ENCODE measurements at places on chromosomes 4 and X. TPM values are rescaled to one million over a fixed set of nuclear protein-coding genes. Genes with fewer than 3 reads are reported as not detected.

DNA sequence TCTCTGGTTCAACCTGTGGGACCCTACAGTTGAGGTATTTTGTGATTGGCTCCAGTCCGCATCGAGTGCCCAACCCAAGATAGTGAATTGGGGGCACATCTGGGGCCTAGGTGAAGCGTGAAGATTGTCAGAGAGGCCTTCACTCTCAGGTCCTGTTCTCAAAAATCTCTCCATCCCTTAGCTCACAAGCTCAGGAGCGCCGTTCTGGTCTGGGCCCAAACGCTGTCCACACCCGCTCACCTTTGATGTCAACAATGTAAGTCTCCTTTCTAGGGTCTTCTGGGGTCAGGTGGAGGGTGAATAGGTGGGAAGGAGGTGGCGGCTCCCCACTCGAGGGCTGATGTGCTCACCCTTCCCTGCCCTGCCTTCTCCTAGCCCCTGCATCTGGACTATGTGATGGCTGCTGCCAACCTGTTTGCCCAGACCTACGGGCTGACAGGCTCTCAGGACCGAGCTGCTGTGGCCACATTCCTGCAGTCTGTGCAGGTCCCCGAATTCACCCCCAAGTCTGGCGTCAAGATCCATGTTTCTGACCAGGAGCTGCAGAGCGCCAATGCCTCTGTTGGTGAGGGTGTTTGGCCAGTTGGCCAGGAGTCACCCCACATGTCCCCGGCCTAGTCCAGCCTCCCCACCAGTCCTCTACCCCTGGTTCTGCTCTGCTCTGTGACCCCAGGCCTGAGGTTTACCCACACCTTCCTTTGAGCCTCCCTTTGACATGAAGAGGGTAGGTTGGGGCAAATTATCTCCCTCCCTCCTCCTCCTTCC, 7.6 kb upstream of the CDK16 start:
- no peak for DNase-seq

- DNase-seq: no peak
These were observed 74.6 kb upstream of the PRSS48 start for GRCh38 chr4:151202381-151202780.

DNA sequence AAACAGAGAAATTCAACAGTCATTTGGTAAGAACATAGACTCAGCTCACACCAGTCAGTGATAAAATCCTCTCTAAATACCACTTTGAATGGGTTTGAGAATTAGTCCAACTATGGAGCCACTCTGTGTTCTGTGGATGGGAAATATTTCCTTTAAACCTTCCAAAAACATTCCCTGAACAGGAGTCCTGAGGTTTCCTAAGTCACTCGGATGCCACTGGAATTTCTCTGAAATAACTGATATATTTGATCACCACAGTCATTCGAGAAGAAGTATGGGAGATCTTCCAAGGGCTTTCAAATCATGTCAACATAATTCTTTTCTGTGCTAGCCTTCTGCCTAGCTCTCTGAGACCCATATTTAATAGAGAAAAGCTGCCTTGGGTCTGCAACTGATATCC, 958.6 kb downstream of the STIM2 start:
- DNase-seq: no peak

DNA sequence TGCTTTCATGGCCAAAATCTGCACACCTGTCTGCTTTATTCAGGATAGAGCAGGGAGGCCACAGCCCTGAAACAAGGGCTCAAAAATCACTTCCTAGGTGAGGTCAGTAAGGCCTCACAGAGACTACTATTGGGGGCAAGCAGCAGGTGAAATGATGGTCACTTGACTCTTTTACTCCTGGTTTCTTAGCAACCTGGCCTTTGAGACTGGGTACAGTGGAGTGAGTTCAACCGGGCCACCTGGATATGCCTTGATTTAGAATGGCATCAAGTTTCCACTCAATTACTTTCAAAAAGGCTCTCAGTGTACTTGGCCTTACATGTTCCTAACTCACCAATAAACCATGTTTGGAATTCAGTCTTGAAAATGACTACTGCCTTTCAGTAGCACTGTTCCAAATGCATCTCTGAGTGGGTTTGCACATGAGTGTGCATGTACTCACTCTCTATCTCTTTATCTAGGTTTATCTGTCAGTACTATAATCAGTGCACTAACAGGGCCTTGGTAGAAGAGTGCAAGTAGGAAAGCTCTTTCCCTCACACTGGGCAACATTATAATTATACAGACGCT, 388.2 kb downstream of the OPHN1 start:
- no peak for DNase-seq

DNA sequence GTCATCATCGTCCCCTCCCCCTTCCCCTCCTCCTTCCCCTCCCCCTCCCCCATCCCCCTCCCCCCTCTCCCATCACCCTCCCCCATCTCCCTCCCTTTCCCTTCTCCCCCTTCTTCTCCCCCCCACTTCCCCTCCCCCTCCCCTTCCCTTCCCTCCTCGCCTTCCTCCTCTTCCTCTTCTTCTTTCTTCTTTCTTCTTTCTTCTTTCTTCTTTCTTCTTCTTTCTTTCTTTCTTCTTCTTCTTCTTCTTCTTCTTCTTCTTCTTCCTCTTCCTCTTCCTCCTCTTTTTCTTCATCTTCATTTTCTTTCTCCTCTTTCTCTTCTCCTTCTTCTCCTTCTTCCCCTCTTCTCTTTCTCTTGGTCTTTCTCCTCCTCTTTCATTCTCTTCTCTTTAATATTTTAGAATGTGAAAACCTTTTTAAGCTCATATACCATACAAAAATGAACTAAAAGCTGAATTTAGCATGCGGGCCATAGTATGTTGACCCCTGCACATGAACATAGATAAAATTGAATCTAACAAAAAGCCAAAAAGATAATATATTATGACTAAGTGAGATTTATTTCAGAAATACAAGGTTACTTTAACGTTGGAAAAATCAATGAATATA, 20.5 kb upstream of the AFM start:
- no peak for DNase-seq

DNA sequence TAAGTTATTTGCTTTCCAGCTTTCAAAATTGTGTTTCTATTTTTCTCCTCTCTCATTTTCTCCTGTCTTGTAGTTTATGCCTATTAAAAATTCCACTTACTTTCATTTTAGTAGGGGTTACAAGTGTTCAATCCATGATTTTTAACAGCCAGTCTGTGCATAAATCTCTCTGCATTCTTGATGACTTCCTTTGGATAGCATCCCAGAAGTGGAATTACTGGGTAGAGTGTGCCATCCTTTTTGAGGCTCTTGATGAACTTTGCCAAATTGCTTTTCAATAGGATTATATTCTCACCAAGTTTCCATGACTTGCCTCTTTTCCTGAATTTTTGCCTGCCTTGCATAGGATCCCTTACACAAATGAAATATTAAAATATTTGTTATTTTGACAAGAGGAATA, 58.5 kb downstream of the DIPK2B start:
- DNase-seq: no peak

GRCh38 chrX:76987381-76987780, 459.8 kb upstream of the FGF16 start:
- DNase-seq: no peak

HPGD gene
- total RNA-seq: not detected

DNA sequence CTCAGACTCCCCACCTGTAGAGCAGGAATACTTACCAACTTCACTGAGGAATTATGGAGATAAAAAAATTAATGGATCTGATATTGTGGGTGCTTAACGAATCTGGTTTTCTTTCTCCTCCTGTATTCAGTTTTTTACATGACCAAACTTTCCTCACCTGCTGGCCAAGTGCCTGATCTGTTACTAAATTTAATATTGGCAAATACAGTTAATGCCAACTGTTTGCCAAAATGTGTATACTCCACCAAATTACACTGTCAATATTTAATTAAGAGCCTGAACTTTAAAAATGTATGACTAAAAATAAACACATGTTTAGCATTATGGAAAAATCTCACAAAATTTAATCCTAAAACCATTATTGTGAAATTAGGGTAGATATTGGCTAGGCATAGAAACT, 3.3 kb downstream of the PGRMC2 start:
- DNase-seq: no peak

GRCh38 chr4:121200795-121201472, 36.8 kb upstream of the TNIP3 start:
- no peak for DNase-seq

All from MG63 (cell line).